ENCODE measurements at places on chromosomes 7 and 10.

- no peak for DNase-seq
Observed at GRCh38 chr10:62025134-62025794, 123.8 kb downstream of the ARID5B start.

DNA sequence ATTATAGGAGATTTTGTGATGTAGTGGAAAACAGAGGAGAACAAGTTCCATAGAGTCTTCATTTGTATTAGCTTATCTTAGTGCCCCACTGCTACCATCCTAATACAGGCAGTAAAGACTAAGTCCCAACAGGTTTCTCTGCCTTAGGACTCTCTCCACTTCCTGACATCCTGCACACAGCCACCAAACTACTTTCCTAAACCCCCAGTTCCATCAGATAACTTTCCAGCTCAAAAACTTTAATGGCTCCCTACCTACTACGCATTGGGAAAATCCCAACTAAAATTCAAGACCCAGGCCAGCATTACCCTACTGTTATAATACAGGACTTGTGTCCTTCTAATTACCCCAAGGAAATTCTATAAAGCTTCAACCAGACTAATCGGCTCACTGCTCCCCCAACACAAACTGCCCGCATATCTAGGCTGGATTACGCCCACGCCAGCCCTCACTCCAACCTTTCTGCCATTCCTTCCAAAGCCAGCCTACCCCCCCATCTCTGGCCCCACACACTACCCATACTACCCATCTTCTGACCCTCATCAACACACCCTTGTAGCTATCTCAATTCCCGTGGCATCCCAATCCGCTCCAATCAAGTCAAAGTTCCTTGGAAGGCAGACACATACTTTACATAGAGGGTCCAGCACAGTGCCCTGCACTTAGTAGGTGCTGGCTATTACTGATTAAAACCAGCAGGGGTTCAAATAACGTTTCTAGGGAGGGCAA is 1.4 kb downstream of the IDE start:
- no peak for DNase-seq

GRCh38 chr10:61992059-61992460 is 90.6 kb downstream of the ARID5B start:
- no peak for DNase-seq

DNA sequence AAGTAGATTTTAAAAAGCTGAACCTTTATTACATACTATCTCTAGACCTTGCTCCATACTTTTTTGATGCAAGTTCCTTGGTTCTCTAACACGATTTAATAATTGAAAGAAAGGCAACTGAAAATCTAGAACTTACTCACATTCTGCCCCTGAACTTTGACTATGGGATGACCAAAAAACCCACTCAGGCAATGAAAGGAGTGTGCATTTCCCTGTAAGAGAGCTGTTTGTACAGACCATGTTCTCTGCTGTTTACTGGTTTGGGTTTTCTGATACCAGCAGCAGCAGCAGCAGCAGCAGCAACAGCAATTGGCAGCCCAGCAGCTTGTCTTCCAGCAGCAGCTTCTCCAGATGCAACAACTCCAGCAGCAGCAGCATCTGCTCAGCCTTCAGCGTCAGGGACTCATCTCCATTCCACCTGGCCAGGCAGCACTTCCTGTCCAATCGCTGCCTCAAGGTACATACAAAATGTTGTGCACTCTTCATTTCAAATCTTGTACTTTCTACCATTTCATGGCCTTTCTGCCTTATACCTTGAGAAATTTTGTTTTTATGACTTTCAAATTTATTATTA is 216.7 kb downstream of the FOXP2 start:
- no peak for DNase-seq

DNA sequence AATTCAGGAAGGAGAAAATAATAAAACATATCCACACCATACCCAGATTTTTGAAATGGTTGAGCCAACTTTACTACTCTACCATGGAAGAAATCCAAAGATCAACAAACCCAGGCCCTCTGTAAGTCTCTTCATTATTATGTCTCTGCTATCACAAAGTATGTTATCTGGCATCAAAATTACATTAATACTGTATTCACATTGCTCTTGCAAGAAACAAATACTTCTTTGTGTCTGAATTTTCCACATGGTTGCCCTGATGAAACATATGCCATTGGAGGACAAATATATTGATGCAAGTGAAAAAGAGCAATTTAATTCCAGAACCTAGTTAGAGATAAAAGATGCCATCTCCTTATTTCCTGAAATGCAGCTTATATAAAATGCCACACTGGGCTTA is 204.0 kb downstream of the FZD1 start:
- DNase-seq = no peak

- DNase-seq = no peak
Observed at GRCh38 chr10:91017198-91017597, 96.3 kb upstream of the ANKRD1 start.

GRCh38 chr10:74869635-74870034 is 43.2 kb downstream of the KAT6B start:
- DNase-seq = no peak

- DNase-seq = peak; percentile 89
Observed at GRCh38 chr7:129780257-129780973, 168.9 kb downstream of the NRF1 start.

DNA sequence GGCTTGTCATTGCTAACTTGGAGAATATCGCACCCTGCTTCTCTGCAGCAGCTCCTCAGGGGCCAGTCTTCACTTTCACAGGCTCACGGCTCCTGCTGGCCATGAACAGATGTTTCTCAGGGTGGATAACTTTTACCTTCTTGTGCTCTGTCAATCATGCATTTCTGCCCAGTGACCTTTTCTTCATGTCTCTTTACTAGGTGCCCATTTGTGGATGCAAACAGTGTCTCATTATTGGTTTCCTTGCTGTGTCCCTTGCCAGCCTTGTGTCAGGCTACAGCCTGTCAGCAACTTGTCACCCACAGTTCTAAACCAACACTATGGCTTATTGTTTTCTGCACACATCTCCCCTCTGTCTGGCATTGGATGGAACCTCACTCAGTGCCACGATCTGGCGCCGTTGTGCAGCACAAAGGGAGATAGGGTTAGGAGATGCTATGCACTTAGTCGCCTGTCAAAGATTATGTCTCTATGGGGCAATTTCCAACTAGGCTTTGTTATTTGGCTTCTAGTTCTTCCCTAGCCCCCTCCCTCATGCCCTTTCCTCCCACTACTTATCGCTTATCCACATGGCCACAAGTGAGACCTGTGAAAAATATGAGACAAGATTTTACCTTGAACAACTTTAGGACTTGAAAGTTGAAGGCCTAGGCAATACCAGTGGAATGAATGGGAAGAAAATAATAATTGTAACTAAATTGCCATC is 45.7 kb upstream of the NXPH1 start:
- no peak for DNase-seq
